ENCODE measurements at places on chromosomes 1 and 21.

DNA sequence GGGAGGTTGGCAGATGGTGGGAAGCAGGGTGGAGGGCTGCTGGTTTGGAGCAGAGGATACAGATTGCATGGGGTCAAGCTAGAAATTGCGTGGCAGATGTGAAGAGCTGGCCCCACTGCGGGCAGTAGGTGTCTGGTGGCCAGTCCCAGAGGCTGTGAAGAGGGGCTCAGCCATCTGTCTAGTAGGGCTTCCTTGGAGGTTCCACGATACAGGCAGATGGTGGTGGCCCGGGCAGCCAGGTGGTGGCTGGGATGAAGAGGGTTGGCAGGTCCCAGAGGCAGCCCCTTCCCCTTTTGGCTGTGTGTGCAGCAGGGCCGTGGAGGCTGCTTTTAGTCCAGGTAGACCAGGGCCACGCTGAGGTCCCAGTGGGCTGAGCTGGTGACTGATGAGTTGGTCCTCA is 16.6 kb downstream of the PSEN2 start:
- DNase-seq = no peak

- no peak for DNase-seq
Observed at GRCh38 chr1:76095802-76096201, 21.3 kb downstream of the ST6GALNAC3 start.

DNA sequence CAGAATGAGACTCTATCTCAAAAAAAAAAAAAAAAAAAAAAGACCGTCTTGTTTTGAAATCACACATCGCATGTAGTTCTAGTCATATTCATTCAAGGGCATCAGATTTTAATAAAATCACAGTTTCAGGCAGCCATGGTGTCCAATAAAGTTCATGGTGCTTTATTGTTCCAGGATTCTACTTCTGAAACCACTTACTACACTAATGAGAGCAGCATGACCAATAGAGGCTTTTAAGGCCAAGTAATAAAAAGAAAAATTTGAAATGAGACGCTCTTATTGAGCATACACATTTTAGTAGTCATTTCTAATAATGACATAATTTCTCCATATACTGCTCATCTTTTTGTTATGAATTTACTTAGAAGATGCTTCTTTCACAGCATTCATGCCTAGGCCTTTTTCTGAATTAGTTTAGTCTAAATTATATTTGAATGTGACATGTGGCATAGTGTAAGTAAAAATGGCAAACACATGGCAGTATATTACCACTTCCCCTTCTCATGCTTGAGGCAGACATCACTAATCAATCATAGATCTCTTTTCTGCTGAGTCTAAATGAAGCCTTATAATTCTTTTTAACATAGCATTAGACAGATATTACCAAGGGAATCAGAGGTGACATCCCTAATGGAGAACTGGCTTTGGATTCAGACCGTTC is 18.5 kb downstream of the NTMT2 start:
- DNase-seq = no peak

DNA sequence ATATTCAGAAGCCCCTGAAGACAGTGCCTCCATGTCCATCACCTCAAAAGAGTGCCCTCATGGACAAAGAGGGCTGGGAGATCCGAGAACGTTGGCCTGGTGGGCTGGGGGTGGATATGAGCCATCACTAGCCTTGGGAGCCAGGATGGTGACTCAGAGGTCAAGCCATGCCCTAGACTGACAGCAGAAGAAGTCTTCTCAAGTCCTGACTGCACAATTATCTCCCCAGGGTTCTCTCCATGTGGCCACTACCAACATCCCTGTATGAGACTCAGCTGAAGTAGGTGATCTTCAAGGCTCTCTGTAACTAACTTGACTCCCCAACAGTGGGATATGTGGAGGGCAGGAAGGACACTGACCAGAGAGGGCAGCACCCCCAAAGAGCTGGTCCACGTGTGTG is 7.1 kb upstream of the USF1 start:
- DNase-seq = no peak

- no peak for DNase-seq
Observed at GRCh38 chr1:40582116-40582515, 50.7 kb downstream of the ZNF684 start.

DNA sequence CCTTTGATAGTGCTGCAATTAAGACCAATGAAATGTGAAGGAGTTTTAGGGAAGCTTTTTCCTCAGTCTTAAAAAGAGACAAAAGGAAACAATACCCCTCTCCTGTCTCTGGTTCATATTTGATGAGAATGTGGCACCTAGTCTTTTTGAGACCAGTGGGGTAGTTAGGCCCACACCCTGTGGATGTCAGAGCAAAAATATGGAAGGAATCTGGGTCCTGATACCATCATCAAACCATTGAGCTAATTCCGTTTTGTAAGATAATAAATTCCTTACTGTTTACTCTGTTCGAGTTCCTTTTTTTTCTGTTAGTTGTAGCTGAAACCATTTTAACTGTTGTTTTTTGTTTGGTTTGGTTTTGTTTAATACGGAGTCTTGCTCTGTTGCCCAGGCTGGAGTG is 33.3 kb downstream of the PTPRC start:
- DNase-seq = no peak

DNA sequence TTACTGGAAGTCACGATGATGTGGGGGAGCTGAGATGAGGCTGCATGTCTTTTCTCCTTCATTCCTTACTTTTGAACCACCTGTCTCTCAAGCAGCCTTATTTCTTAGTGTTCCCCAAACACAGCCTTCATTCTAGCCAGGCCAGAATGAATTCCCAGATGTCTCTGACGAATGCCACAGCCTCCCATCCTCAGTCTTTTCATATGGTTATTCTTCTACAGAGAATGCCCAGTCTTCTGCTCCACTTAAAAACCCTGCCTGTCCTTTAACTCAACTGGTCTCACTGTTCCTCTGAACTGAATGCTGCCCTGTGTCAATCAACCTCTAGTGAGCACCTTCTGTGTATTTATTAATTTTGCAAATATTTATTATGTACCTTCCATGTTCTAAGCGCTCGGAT is 156.2 kb downstream of the PLA2G4A start:
- DNase-seq = no peak

DNA sequence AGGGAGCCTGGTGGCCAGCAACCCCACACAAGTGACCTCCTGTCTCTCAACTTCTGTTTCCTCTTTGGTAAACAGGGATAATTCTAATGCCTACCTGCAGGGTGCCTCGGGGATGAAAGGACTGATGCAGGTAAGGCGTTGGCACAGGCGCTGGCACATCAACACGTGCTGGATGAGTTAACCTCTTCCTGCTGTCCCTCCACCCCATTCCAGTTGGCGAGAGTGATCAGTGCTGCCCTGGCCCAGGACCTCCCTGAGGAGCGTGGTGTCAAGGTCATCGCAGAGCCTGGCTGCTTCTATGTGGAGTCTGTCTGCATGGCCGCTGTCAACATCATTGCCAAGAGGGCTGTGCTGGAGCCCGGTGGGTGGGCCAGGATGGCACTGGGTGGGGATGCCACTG is 69.1 kb upstream of the TINAGL1 start:
- no peak for DNase-seq

All from NCI-H187 treated with DMSO at 0.1 percent for 48 hours (cell line).